Hair follicular keratinocyte (primary cell): ENCODE measurements at places on chromosomes 1 and 21. TPM values are rescaled to one million over a fixed set of nuclear protein-coding genes. Genes with fewer than 3 reads are reported as not detected.

COL11A1 gene
- total RNA-seq, result 6.1 and 12.1 TPM in 2 replicates

LAX1 gene
- total RNA-seq, result not detected in 2 replicates

RRP1 gene
- total RNA-seq, result 17.6 and 30.6 TPM in 2 replicates

HNRNPCL2 gene
- total RNA-seq, result not detected in 2 replicates

B4GALT2 gene
- 135 and 155 TPM in 2 replicates for total RNA-seq

COP1 gene
- 41.6 and 50.8 TPM in 2 replicates for total RNA-seq

FAM163A gene
- not detected in 2 replicates for total RNA-seq

CHAF1B gene
- 3.7 and 8.9 TPM in 2 replicates for total RNA-seq

CHIA gene
- total RNA-seq, result not detected in 2 replicates

RGS8 gene
- total RNA-seq, result not detected in 2 replicates

TPTE gene
- not detected in 2 replicates for total RNA-seq

TENT5C gene
- 0.15 and 0.16 TPM in 2 replicates for total RNA-seq

GPR157 gene
- 5.5 and 5.6 TPM in 2 replicates for total RNA-seq

PLPP3 gene
- 1.6 and 3.9 TPM in 2 replicates for total RNA-seq

ZNF648 gene
- not detected in 2 replicates for total RNA-seq

PGLYRP4 gene
- total RNA-seq, result 0.30 and 0.55 TPM in 2 replicates

LCK gene
- 0.84 and 0.86 TPM in 2 replicates for total RNA-seq

SPRR2D gene
- 1.1 and 1.2 TPM in 2 replicates for total RNA-seq

MROH7 gene
- 0.04 TPM in 1 of 2 replicates, not detected in the other for total RNA-seq

ARHGEF16 gene
- 10.5 and 15.3 TPM in 2 replicates for total RNA-seq

NR1I3 gene
- not detected in 2 replicates for total RNA-seq

MPZL1 gene
- 91.5 and 98.4 TPM in 2 replicates for total RNA-seq

ALX3 gene
- total RNA-seq, result not detected in 2 replicates

PDE9A gene
- total RNA-seq, result 0.19 and 2.3 TPM in 2 replicates

CCSAP gene
- 5.9 and 7.7 TPM in 2 replicates for total RNA-seq

HTR1D gene
- total RNA-seq, result 0.27 TPM in 1 of 2 replicates, not detected in the other

S100A7A gene
- under 0.01 TPM in 1 of 2 replicates, not detected in the other for total RNA-seq
